RPMI7951 (cell line): ENCODE measurements at places on chromosomes 2 and 18. TPM values are rescaled to one million over a fixed set of nuclear protein-coding genes. Genes with fewer than 3 reads are reported as not detected.

- DNase-seq: no peak
Measured at GRCh38 chr18:73719611-73720010, 428.0 kb downstream of the FBXO15 start.

- DNase-seq: no peak
Measured at GRCh38 chr18:63322206-63322605, 2.6 kb upstream of the BCL2 start.

DNA sequence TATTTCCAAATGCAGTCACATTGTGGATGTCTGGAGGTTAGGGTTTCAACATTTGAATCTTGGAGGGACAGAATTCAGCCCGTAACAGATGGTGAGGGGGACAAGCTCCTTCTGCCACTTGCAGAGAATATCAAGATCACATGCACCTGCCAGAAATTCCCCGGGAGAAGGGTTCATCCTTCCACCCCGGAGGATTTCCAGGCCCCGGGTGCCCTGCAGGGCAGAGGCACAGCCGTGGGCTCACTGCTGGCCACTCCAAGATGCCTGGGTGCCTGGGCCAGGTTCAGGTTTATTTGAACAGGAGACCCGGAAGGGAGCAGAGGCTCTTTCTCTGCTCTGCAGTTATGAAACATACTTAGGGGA, 38.2 kb upstream of the MGAT4A start:
- no peak for DNase-seq

KDM3A gene
- total RNA-seq: 20.1 and 23.4 TPM in 2 replicates

PROKR1 gene
- not detected in 2 replicates for total RNA-seq

PTPN18 gene
- 26.0 and 28.4 TPM in 2 replicates for total RNA-seq

ECEL1 gene
- not detected in 2 replicates for total RNA-seq
